ENCODE measurements at places on chromosomes 7 and 10. TPM values are rescaled to one million over a fixed set of nuclear protein-coding genes. Genes with fewer than 3 reads are reported as not detected.
A peak's percentile ranks its signal among the peaks of the same experiment; 100 is the strongest.

GRCh38 chr7:11478882-11479281 is 353.1 kb downstream of the THSD7A start:
- DNase-seq = no peak

GRCh38 chr7:20340839-20341238 is 10.1 kb downstream of the ITGB8 start:
- DNase-seq = no peak

- no peak for DNase-seq
These were observed 72.3 kb downstream of the EBF3 start for GRCh38 chr10:129891806-129892205.

DNA sequence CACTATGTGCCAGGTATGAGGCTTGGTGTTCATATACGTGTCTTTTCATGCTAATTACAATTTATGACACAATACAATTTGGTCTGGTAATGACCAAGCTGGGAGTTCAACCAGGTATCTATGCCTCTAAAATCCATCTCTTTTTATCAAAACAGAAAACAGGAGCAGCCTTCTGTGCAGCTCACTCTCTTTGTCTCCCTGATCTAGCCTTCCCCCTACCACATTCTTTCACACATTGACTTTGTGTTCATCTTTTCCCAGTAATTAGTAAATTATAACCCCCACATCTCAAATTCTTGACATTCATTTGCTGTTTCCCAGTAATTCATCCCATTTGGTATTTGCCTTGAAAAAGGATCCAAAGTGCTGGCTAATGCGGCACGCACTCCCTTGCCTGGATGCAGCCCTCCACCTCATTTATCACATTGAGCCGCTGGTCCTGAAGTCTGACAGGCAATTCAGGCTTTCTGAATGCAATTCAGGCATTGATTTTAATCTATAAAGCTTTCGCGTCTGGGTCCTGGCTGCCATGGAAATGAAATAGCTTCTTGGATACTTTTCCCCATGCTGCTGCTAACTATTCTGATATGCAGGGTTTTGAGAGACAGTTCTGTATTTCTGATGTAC is 112.5 kb upstream of the ANKRD1 start:
- DNase-seq = no peak

GRCh38 chr10:116538456-116538855 is 7.3 kb upstream of the PNLIP start:
- no peak for DNase-seq

DNA sequence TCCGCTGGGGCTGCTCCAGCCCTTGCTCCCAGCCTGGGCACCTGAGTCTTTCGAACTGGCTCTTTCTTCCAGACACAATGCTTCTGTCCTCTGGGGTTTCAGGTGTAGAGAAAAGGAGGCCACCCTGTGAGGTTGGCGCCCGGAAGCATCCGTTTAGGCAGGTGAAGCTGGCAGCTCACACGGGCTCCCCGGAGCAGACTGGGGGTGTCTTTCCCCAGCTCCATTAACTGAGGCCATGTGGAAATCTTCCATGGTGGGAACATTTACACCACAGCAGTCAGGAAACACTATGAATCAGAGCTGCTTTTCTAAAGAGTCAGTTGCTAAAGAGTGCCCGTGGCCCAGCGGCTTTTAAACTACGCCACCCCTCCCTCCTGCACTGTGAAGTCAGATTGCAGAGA is 29.2 kb downstream of the PRKAG2 start:
- DNase-seq = no peak

GRCh38 chr10:102859911-102860310 is 5.9 kb downstream of the BORCS7 start:
- no peak for DNase-seq

DNA sequence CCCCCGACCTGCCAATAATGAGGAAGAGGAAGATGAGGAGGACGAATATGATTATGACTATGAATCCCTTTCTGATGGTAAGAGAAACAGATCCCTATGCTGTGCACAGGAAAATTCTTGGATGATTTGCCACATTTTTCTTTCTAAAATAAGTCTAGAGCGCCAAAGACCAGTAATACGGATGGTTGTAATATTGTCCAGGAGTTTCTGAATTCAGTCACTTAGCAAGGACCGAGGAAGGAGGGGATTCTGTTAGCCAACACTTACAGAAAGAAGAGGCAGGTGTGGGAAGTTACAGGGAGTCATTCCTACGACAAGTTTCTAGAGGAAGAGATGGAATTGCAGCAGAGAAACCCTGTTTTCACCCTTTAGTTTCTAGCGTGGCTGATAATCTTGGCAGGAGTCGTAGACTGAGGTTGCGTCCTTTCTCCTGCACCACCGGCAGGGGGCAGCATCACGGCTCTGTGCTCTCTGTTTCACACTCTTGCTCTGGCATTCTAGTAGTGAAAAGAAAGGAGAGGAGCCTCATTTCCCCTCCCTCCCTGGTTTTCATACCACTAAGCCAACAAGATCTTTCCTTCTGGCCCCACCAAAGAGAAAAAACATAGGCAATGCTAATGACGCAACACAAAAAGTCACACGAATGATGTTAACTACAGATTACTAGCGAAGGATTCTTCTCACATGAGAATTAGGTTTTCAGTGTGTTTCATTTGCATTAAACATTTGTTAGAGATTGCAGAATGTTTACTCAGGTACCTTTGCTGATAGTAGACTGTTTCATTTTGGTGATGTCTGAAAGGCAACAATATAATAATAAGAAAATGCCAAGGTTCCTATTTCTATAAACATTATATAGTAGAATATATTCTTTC is 82.7 kb downstream of the NOC3L start:
- DNase-seq = no peak

GRCh38 chr10:30840395-30841050 is 191.1 kb downstream of the ZNF438 start:
- DNase-seq = no peak

GRCh38 chr7:130277763-130278643 is 11.3 kb downstream of the CPA2 start:
- peak; percentile 79 for DNase-seq

DNA sequence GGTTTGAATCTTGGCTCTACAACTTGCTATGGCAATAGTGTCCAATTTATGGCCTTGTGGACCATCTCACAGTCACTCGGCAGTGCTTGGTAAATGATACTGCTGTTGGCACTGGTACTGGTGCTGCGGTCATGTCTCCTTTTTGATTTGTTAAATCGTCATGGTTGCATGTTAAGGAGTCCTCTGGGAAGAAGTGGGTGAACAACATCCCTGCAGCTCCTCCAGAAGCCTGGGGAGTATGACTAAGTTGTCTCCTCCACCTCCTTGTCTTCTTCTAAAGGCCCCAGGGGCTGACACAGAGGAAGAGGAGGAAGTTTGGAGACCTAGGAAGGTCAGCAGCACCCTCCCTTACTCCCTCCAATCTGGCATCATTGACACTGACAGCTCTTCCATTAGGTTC is 8.5 kb downstream of the ITPRIP start:
- DNase-seq = no peak

- DNase-seq = no peak
These were observed 5.1 kb downstream of the PRXL2A start for GRCh38 chr10:80413271-80413996.

- DNase-seq = no peak
These were observed 353.4 kb upstream of the GALNT17 start for GRCh38 chr7:70778585-70778984.

- DNase-seq = no peak
These were observed 82.1 kb downstream of the CYP51A1 start for GRCh38 chr7:92052159-92052558.

DNA sequence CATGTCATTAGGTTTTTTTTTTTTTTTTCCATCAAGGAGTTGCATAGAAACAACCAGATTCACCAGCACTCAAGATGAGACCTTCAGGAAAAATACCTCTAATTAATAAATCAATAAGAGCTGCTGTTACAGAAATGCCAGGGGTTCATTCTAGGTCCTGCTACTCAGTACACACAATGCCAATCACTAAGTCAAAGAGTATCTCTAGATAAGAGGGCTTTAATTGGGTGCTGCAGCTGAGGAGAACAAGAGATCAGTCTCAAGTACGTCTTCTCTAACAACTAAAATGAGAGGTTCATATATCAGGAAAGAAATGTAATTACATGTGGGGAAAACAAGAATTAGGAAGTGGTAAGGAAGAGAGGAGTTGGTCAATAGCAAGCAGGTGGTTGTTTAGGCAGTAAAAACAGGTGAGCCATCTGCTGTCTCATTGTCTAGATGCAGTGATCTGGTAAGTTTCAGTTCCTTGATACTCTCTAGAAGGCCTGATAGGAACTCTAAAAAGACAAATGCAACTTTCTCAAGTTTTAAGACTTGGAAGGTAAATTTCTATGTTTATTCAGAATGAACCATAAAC is 272.9 kb upstream of the ZWINT start:
- DNase-seq = no peak

DNA sequence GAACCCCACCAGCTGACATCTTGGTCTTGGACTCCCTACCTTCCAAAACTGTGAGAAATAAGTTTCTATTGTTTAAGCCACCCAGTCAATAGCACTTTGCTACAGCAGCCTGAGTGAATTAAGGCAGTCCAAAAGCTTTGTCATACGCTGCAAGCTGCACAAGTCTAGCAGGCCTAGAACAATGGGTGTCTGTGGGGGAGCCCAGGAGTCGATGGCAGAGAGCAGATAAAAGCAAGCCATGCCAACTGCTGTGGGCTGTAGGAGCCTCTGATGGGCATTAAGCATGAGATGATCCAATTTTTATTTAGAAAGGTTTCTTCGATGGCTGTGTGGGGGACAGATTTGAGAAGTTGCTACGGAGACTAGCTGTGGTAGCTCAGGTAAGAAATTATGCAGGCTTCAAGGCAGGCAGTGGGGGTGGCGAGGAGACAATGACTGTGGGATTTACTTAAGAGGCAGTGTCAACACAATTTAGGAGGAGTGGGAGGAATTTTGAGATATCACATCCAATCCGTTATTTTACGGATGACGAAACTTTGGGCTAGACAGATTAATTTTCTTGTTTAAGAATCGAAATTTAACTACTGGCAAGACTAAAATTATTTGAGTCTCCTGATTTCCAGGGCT is 110.4 kb downstream of the NRCAM start:
- no peak for DNase-seq

Gene SEC61G
- polyA plus RNA-seq = 191 TPM

Gene ADCY1
- 4.7 TPM for polyA plus RNA-seq

Gene TLL2
- polyA plus RNA-seq = 0.74 TPM

Gene ASIC3
- polyA plus RNA-seq = 3.8 TPM
